ENCODE measurements at places on chromosomes 7 and 10.

DNA sequence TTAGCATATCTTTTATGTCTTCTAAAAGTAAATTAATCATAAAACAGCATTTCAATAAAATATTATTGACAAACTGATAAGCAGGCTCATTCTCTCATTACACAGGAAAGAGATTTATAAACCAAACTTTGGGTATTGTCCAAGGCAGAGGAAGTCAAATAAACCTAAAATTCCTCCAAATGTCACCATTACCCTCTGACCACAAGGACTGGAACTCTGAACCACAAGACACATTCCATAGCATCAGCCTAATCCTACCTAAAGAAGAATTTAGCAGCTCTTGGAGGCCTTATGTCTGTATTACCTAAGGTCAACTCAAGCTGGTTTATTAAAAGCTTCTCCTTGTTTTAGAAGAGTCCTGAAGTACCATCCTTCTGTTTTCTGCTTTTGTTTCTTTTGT lies 82.4 kb upstream of the SLC13A1 start:
- H3K4me3 ChIP-seq: no peak overlapping the region
- no peaks in the 10 kb centered on the region for H3K4me1 ChIP-seq
- no peaks in the 10 kb centered on the region for H3K27me3 ChIP-seq
- no peak overlapping the region for H3K27ac ChIP-seq
- no peaks in the 10 kb centered on the region for H3K36me3 ChIP-seq
- DNase-seq: no peak

- no peaks in the 10 kb centered on the region for H3K4me1 ChIP-seq
- DNase-seq: no peak
- no peak overlapping the region for H3K4me3 ChIP-seq
- no peak overlapping the region for H3K27ac ChIP-seq
These were observed 13.5 kb downstream of the GCC1 start for GRCh38 chr7:127571741-127572505.

DNA sequence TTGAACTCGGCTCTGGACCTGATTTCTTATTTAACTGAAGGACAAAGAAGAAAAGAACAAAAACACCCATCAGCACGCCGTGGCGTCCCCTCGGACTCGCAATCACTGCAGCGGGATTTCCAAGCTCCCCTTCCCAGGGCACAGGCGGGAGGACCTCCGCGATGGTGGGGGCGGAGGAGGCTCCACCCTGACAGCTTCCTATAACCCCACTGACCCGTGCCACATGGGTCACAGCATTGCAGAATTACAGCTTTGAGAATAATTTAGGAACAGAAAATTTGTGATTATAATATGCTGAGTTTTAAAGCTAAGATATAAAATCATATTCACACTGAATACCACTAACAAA lies 129.7 kb upstream of the SEC61G start:
- peaks cover 10% of the 10 kb centered on the region for H3K27me3 ChIP-seq
- H3K36me3 ChIP-seq: no peaks in the 10 kb centered on the region
- peaks cover 7% of the 10 kb centered on the region for H3K4me1 ChIP-seq
- DNase-seq: no peak
- H3K27ac ChIP-seq: no peak overlapping the region

GRCh38 chr10:6699336-6699735 lies 119.3 kb upstream of the PRKCQ start:
- no peak overlapping the region for H3K4me3 ChIP-seq
- H3K36me3 ChIP-seq: no peaks in the 10 kb centered on the region
- no peak for DNase-seq
- no peaks in the 10 kb centered on the region for H3K4me1 ChIP-seq
- H3K27me3 ChIP-seq: no peaks in the 10 kb centered on the region
- no peak overlapping the region for H3K27ac ChIP-seq

DNA sequence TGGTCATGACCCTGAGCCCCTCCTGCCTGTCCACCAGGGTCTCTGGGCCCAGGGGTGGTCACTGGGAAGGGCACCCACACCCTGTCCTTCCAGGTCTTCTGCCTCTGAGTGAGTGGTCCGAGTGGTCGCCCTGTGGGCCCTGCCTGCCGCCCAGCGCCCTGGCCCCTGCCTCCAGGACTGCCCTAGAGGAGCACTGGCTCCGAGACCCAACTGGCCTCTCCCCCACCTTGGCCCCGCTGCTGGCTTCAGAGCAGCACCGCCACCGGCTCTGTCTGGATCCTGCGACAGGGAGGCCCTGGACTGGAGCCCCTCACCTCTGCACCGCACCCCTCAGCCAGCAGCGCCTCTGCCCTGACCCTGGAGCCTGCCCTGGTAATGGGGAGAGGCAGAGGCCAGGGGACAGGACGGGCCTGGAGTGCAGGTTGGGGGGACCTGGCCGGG lies 13.9 kb upstream of the ZNF862 start:
- no peaks in the 10 kb centered on the region for H3K4me1 ChIP-seq
- H3K4me3 ChIP-seq: no peak overlapping the region

GRCh38 chr7:69615685-69616084 lies 17.4 kb downstream of the AUTS2 start:
- no peak for DNase-seq
- H3K4me1 ChIP-seq: no peaks in the 10 kb centered on the region
- H3K27me3 ChIP-seq: no peaks in the 10 kb centered on the region
- H3K36me3 ChIP-seq: no peaks in the 10 kb centered on the region
- no peak overlapping the region for H3K4me3 ChIP-seq

Measured in tibial nerve (tissue), 4 donors.